ENCODE measurements at places on chromosomes 11 and 22. TPM values are rescaled to one million over a fixed set of nuclear protein-coding genes. Genes with fewer than 3 reads are reported as not detected.

CHRM1 gene
- polyA plus RNA-seq = not detected

STK33 gene
- 1.4 TPM for polyA plus RNA-seq

DKK3 gene
- polyA plus RNA-seq = not detected

PHOX2A gene
- polyA plus RNA-seq = not detected

HSD17B12 gene
- polyA plus RNA-seq = 30.9 TPM

PLEKHA7 gene
- polyA plus RNA-seq = 0.15 TPM

GRIK4 gene
- not detected for polyA plus RNA-seq

OR5D16 gene
- not detected for polyA plus RNA-seq

MISFA gene
- 0.89 TPM for polyA plus RNA-seq

CSKMT gene
- 6.3 TPM for polyA plus RNA-seq

TMEM132A gene
- polyA plus RNA-seq = 0.26 TPM

IFITM1 gene
- 233 TPM for polyA plus RNA-seq

ATF4 gene
- polyA plus RNA-seq = 186 TPM

MRPL21 gene
- polyA plus RNA-seq = 108 TPM

PLET1 gene
- polyA plus RNA-seq = not detected

HTR3A gene
- 11.3 TPM for polyA plus RNA-seq

SEC14L2 gene
- 1.1 TPM for polyA plus RNA-seq

BTBD10 gene
- polyA plus RNA-seq = 12.5 TPM

SMTNL1 gene
- 0.14 TPM for polyA plus RNA-seq

LDHAL6A gene
- polyA plus RNA-seq = not detected

SLC1A2 gene
- polyA plus RNA-seq = not detected

MRGPRX4 gene
- not detected for polyA plus RNA-seq

ANO3 gene
- polyA plus RNA-seq = not detected

AIFM3 gene
- 2.3 TPM for polyA plus RNA-seq

C1QTNF4 gene
- not detected for polyA plus RNA-seq

TUBA8 gene
- 2.8 TPM for polyA plus RNA-seq

PGA5 gene
- not detected for polyA plus RNA-seq

SHISA8 gene
- 1.7 TPM for polyA plus RNA-seq

DGCR2 gene
- 29.1 TPM for polyA plus RNA-seq

SYT7 gene
- not detected for polyA plus RNA-seq

TTC28 gene
- polyA plus RNA-seq = 0.30 TPM

PAX6 gene
- polyA plus RNA-seq = not detected

MICALL1 gene
- 4.7 TPM for polyA plus RNA-seq

TRIM51 gene
- not detected for polyA plus RNA-seq

OR52A1 gene
- not detected for polyA plus RNA-seq

TRIM44 gene
- polyA plus RNA-seq = 42.0 TPM

ISX gene
- polyA plus RNA-seq = not detected

PDGFB gene
- polyA plus RNA-seq = 0.24 TPM

ZNF215 gene
- 1.4 TPM for polyA plus RNA-seq

Measured in IgD-negative memory B cell (primary cell).